Sigmoid colon (tissue), 7 donors: ENCODE measurements at places on chromosomes 5 and 9. TPM values are rescaled to one million over a fixed set of nuclear protein-coding genes. Genes with fewer than 3 reads are reported as not detected.

DNA sequence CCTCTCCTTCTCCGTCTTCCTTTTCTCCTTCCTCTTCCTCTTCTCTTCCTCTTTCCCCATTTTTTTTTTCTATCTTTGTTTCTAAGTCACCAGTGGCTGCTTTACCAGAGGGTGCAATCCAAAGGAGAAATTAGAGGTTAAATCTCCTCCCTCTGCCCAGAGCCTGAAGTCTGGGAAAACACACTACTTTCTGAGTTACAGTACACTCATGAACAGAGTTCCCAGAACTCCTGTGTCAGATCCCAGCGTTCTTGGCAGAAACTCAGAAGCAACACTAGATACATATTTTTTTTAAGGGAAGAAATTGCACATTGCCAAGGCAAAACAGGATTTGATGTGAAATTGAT, 189.0 kb downstream of the SNCAIP start:
- H3K27ac ChIP-seq = peak overlapping the region; percentile 16
- no peak overlapping the region for H3K4me3 ChIP-seq
- H3K36me3 ChIP-seq = no peaks in the 10 kb centered on the region
- no peaks in the 10 kb centered on the region for H3K27me3 ChIP-seq

- no peaks in the 10 kb centered on the region for H3K27me3 ChIP-seq
- DNase-seq = no peak
- no peak overlapping the region for H3K4me3 ChIP-seq
- no peak overlapping the region for H3K27ac ChIP-seq
Measured at GRCh38 chr5:42597318-42597937, 159.2 kb upstream of the CCDC152 start.

DNA sequence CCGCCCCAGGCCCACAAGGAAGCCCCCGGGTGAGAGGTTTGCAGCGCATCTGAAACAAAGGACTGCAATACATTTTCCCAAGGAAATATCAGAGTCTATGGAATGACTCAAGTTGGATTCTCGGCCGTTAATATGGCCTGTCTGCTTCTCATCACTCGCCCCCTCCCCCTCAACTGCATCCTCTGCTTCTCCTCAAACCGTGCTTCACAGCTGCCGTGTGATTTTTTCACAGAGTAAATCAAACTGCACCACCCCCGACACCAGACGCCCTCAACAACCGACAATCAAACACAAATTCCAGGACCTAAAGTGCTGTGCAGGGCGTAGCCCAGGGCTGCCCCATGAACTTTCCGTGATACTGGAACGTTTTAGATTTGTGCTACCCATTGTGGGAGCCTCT, 176.9 kb downstream of the ROR2 start:
- no peak for DNase-seq
- no peaks in the 10 kb centered on the region for H3K27me3 ChIP-seq
- no peaks in the 10 kb centered on the region for H3K36me3 ChIP-seq
- no peak overlapping the region for H3K4me3 ChIP-seq
- H3K4me1 ChIP-seq = peaks cover 85% of the 10 kb centered on the region

GRCh38 chr5:96814041-96814440, 6.3 kb upstream of the ERAP1 start:
- no peaks in the 10 kb centered on the region for H3K36me3 ChIP-seq
- no peaks in the 10 kb centered on the region for H3K27me3 ChIP-seq

GRCh38 chr9:85040821-85041465, 371.4 kb downstream of the NTRK2 start:
- H3K36me3 ChIP-seq = no peaks in the 10 kb centered on the region
- no peaks in the 10 kb centered on the region for H3K4me1 ChIP-seq
- DNase-seq = no peak

DNA sequence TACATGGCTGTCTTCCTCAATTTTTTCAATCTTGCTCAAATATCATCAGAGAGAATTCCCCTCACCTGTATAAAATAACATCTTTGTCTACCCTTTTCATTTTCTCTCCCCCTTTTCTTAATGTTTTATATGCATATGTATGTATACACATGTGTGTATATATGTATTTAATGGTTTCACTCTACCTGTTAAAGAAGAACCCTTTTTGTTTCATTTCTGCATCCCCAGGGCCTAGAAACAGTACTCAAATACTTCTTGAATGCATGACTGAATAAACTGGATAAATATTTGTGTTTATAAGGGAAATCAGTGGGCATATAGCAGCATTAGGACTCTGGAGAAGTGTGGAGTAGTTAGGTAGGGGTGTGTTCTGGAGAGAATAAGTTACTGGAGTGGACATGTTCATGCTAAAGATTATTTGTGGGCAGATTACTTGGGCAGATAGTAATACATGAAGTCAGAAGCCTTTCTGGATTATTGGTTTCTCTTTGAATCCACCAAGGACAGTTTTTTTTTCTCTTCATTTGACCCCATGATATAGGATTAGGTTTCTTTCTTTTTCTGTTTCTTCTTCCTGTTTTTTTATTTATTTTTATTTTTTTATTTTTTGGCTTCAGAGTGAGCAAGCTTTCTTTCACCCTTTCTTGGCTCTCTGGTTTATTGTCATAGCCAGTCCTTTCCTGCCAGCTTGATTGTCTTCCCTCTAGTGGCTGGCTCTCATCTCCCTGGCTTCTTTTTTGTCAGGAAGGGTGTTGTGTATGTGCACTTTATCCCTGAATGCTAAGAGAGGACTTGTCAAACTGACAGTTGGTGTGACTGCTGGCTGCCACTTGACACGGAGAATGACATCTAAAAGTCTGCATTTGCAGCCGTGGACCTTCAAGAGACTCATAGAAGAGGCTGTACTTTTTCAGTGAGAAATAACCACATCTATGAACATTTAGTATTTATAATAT, 89.3 kb downstream of the ZCCHC7 start:
- peaks cover 5% of the 10 kb centered on the region for H3K36me3 ChIP-seq
- no peak overlapping the region for H3K4me3 ChIP-seq
- H3K4me1 ChIP-seq = no peaks in the 10 kb centered on the region
- H3K27ac ChIP-seq = no peak overlapping the region
- H3K27me3 ChIP-seq = no peaks in the 10 kb centered on the region

- no peaks in the 10 kb centered on the region for H3K36me3 ChIP-seq
- no peak for DNase-seq
- no peaks in the 10 kb centered on the region for H3K27me3 ChIP-seq
- H3K4me3 ChIP-seq = no peak overlapping the region
- no peak overlapping the region for H3K27ac ChIP-seq
Measured at GRCh38 chr5:81408496-81408895, 14.6 kb upstream of the ACOT12 start.

DNA sequence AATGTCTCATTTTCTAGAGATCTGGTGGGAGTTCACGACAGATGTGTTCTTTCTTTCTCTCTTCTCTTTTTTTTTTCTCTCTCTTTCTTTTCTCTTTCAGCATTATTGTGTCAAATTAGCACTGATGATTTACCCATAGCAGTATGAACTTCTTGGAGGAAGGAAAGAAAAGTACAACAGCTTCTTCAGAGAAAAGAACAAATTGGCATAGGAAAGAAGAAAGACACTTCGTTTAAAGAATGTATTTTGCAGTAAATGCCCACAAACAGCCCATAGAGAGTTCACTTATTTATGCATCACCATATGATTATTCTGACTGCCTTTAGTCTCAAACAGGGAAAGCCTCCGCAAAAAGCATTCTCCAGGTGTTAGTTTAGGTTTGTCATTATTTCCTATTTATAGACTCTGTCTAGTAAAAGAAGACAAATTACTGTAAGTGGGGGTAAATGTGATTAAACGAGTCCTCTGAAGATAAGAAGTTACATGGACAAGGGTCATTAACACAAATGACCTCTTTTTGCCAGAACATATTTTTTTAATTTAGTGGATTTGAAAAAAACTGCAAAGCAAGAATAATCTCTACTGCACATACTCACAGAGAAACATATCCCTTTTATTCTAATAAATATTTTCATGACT, 68.0 kb downstream of the POU5F2 start:
- H3K4me1 ChIP-seq = peaks cover 21% of the 10 kb centered on the region
- no peaks in the 10 kb centered on the region for H3K27me3 ChIP-seq
- no peak for DNase-seq
- H3K36me3 ChIP-seq = no peaks in the 10 kb centered on the region

DIPK1B gene
- 6.5 TPM for polyA plus RNA-seq
